ENCODE measurements at places on chromosomes 16 and 17. TPM values are rescaled to one million over a fixed set of nuclear protein-coding genes. Genes with fewer than 3 reads are reported as not detected.
A peak's percentile ranks its signal among the peaks of the same experiment; 100 is the strongest.

The DNAH3 gene
- total RNA-seq, result 1.0 TPM

The IL21R gene
- 0.14 TPM for total RNA-seq

The SLC2A4 gene
- total RNA-seq, result 119 TPM

The SEZ6L2 gene
- total RNA-seq, result 0.43 TPM

The COX4I1 gene
- total RNA-seq, result 2,129 TPM

The TNFRSF13B gene
- not detected for total RNA-seq

The SKAP1 gene
- 0.38 TPM for total RNA-seq

The SRCIN1 gene
- 1.4 TPM for total RNA-seq

The CCL7 gene
- total RNA-seq, result not detected

The TBX6 gene
- total RNA-seq, result 0.51 TPM

The HCRT gene
- total RNA-seq, result not detected

The PPL gene
- total RNA-seq, result 20.2 TPM

The KCNJ16 gene
- total RNA-seq, result not detected

The CHST5 gene
- total RNA-seq, result 0.27 TPM

DNA sequence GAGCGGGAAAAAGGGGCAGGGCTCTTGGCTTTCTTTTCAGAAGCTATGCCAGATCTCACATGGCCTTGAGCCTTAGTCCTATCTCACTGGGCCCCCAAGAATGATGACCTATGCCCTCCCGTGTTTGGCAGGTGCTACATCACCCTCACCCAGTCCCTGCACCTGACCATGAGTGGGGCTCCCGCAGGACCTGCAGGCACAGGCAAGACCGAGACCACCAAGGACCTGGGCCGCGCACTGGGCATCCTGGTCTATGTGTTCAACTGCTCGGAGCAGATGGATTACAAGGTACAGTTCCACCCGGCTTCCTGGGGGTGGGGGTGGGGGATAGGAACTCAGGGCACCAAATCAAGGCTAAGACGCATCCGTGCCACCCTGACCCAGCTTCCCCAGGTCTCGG is 120.9 kb downstream of the DNAH9 start:
- no peak for DNase-seq

GRCh38 chr17:27873746-27874145 is 19.4 kb downstream of the LYRM9 start:
- no peak for DNase-seq

GRCh38 chr16:4618645-4619418 is 4.1 kb upstream of the UBALD1 start:
- DNase-seq, result no peak

- no peak for DNase-seq
Observed at GRCh38 chr16:47780213-47780875, 319.2 kb downstream of the PHKB start.

DNA sequence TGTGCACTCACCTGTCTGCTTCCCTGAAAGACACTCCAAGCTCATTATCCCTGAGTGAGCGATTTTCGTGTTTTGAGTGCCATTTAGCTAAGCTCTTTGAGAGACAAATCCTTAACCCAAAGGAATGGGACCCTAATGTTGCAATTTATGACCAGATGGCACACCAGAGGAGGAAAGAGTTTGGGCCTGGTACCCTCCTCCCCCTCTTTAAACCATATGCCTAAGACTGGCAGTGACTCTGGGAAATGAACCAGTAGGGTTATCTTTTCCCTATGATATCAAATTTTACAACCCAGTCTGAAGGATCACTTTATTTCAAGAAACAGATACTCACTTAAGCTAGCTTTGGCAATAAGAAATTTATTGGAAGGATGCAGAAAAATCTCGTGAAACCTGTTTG is 550.4 kb downstream of the TOX3 start:
- no peak for DNase-seq

DNA sequence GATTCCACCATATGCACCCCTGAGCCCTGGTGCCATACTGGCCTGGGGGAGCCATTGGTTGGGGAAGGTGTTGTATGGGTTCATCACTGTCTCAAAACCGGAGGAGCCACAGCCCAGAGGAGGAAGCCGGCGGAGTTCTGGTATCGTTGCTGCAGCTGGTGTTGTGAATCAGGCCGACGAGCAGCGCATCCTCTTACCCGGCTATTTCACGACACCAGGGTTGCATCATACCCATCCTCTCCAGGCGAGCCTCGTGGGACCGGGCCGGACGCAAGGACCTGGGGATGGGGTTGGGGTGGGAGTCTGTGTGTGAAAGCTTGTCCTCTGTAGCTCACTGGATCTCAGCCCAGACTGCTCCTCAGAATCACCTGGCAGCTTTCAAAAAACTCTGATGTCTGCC is 6.6 kb upstream of the SLC12A3 start:
- DNase-seq, result no peak

- DNase-seq, result no peak
Observed at GRCh38 chr17:65407017-65407416, 154.4 kb downstream of the AXIN2 start.

GRCh38 chr17:41935641-41936040 is 5.2 kb downstream of the ODAD4 start:
- no peak for DNase-seq

- DNase-seq, result no peak
Observed at GRCh38 chr17:73068322-73069153, 23.9 kb downstream of the SLC39A11 start.

DNA sequence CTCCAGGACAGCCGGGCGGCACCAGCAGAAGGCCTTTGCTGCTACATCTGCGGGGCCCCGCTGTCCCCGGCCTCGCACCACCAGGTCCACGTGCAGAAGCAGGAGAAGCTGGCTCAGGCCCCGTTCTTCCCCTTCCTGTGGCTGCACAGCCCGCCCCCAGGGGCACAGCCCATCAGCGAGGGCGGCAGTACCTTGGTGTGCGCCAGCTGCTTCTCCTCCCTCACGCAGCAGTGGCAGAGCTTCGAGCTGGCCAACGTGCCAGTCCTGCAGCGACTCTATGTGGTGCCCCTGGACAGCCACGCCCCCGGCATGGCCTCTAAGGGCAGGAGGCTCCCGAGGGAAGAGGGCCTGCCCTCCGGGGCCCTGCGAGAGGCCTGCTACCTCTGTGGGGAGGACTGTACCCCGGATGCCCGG is 58.3 kb upstream of the CIBAR2 start:
- no peak for DNase-seq

GRCh38 chr16:69851491-69852240 is 89.5 kb downstream of the WWP2 start:
- DNase-seq, result no peak

- no peak for DNase-seq
Observed at GRCh38 chr16:85245307-85246172, 133.3 kb upstream of the CIBAR2 start.

- DNase-seq, result peak; percentile 45
Observed at GRCh38 chr17:62701706-62702085, 74.2 kb downstream of the MRC2 start.

DNA sequence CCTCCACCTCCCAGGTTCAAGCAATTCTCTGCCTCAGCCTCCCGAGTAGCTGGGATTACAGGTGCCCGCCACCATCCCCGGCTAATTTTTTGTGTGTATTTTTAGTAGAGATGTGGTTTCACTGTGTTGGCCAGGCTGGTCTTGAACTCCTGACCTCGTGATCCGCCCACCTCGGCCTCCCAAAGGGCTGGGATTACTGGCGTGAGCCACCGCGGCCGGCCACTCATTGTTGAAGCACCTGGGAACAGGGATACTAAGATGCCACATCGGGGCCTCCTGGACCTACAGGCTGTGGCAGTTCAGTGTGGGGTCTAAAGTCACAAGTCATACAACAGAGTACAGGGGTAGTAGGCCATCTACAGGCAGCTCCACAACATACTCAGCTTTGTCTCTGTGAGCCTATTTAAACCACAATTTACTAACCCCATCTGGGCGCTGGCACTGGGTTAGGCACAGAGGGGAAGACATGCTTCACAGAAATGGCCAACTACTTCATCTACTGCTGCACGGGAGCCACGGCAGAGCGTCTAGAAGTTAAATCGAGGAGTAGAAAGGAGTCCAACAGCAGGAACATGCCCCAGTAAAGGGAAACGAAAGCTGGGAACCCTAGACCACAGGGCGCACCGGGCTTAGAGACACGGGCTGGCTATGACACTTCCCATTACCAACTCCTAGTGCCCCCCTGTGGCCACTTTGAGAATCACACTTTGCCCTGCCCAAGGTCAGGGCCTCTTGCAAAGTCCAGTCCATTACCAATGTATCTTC is 4.3 kb downstream of the VAMP2 start:
- DNase-seq, result peak; percentile 93

- DNase-seq, result peak; percentile 87
Observed at GRCh38 chr17:17682737-17683680, 1.8 kb downstream of the RAI1 start.

GRCh38 chr16:21613781-21614180 is 14.4 kb downstream of the METTL9 start:
- no peak for DNase-seq

DNA sequence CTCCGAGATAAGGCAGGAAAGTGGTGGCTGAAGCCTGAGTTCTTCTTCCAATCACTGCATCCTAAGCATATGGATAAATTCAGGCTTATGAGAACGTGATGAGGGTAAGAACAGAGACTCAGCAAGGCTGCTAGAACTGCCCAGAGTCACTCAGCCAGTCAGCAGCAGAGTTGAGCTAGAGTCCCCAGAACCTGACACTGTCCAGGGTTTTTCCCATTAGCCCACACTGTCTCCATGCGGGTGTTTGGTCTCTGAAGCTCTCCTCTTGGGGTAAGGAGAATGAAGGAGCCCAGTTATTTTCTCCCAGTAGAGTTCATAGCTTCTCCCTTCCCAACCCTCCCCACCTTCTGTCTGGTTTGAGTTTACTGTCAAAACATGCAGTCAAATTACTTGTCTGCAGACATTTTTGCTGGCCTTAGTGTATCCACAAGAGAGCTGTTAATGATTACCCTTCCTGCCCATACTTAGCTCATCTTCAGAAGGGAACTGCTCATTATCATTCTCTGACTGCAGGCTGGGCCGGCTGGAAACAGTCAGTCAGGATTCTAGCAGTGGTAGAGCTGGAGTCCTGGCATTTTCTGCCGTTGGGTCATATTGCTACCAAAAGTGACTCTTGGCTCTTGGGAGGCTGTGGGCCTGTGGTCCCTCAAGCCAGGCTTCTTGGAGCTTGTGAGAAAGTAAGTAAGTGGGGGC is 460.0 kb downstream of the HS3ST3B1 start:
- DNase-seq, result no peak
